Left renal pelvis (tissue), 4 donors: ENCODE measurements at places on chromosomes 4 and X. TPM values are rescaled to one million over a fixed set of nuclear protein-coding genes. Genes with fewer than 3 reads are reported as not detected.

Gene HERC6
- polyA plus RNA-seq: 9.1 TPM

Gene SASH3
- 2.3 TPM for polyA plus RNA-seq

Gene MAOB
- polyA plus RNA-seq: 37.8 TPM

Gene ARHGAP4
- 25.0 TPM for polyA plus RNA-seq
